ENCODE measurements at places on chromosomes 2 and 18.

DNA sequence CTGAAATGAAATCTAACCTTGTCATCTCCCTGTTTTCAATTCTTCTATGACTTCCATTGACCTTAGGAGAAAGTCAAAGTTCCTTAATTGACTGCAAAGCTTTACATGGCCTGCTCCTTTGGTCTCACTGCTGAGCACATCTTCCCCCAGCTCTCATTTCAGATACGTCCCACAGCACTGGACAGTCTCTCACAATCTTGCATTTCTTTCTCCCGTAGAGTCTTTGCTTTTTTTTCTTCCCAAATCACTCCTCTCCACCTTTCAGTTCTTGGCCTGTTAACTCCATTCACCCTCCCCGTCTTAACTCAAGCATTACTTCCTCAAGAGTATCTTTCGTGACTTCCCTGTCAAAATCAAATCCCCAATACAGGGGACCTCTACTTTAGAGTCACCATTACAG lies 67.2 kb downstream of the DDX1 start:
- no peak overlapping the region for H3K4me3 ChIP-seq
- no peaks in the 10 kb centered on the region for H3K36me3 ChIP-seq
- H3K27ac ChIP-seq, result no peak overlapping the region

- H3K27ac ChIP-seq, result no peak overlapping the region
- no peak for DNase-seq
- no peaks in the 10 kb centered on the region for H3K4me1 ChIP-seq
- no peaks in the 10 kb centered on the region for H3K27me3 ChIP-seq
These were observed 88.9 kb downstream of the ITGA4 start for GRCh38 chr2:181546086-181546485.

- no peaks in the 10 kb centered on the region for H3K27me3 ChIP-seq
- H3K4me1 ChIP-seq, result no peaks in the 10 kb centered on the region
- H3K27ac ChIP-seq, result no peak overlapping the region
- no peaks in the 10 kb centered on the region for H3K36me3 ChIP-seq
These were observed 21.1 kb upstream of the NOSTRIN start for GRCh38 chr2:168781191-168781817.

DNA sequence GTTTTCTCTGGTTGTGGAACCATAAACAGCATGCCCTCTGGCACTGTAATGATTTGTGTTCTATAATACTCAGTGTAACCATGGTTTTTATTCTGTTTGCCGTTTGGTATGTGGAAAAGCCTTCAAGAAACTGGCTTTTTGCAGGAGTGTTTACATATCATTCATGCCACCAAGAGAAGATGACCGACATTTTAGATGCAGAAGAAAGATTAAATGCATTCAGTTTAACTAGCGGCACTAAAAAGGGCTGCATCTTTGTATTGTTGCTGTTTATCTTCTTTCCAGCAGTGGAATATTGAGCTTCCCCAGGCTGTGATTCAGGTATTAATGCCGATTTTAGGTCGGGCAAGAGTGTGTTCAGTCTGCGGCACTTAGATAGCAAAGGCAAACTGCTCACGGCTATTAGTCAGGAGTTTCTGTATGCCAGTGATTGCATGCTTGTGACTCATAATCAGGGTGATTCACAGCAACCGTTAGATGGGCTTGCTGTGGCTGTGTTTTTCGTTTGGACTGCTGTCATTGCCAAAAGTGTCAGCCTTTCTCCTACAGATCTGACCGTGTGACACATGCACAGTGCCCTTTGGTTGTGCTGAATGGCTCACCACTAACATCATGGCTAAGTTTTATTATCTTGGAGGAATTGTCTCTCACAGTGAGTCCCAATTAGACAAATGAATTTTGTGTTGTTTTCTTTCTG lies 479.7 kb downstream of the PARD3B start:
- H3K36me3 ChIP-seq, result no peaks in the 10 kb centered on the region
- peak overlapping the region; percentile 58 for H3K4me3 ChIP-seq
- H3K27ac ChIP-seq, result no peak overlapping the region
- H3K27me3 ChIP-seq, result no peaks in the 10 kb centered on the region

DNA sequence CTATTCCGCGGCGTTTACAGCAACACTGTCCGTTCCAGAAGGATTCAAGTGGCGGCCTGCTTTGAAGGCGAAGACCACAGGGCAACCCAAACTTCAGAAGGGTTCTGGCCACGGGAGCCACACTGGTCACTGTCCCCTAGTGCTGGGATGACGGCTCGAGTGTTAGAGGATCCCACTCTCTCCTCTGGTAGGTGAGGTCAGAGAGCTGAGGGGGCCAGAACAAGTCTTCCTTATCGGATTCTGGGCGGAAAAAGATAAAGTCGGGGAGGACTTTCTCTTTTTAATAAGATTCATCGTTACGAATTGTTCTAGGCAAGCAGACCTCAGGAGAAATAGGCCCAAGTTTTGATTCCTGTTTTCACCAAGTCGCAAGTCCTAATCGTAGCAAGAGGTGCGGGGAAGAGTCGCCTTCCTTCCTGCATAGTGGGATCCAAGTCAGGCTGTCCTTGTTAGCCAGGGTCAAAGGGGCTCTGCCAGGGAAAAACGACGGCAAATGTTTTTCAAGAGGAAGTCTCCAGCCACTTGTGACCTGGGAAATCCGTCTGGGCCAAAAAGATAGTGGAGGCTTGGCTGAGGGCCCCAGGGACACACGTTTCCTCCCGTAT lies 864 bp upstream of the MYL12A start:
- H3K27ac ChIP-seq, result peak overlapping the region; percentile 88
- H3K36me3 ChIP-seq, result peaks cover 7% of the 10 kb centered on the region
- H3K4me3 ChIP-seq, result peak overlapping the region; percentile 99
- H3K27me3 ChIP-seq, result no peaks in the 10 kb centered on the region
- DNase-seq, result no peak
- H3K4me1 ChIP-seq, result peaks cover 51% of the 10 kb centered on the region

DNA sequence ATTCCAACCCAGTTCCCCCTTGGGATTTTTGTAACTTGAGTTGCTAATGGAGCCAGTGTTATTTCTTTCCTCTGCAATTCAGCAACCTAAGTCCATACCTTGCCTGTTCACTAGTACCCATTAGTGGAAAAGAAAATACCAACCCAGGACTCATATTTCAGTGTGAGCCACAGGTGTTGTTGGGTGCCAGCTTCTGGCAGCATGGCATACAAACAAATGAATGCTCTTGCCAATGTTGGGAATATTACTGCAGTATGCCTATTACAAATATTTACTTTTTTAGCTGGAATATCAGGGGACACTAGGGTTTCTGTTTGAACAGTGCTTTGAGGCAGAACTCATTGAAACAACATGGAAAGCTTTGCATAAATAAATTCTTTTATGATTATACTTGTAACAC lies 130.2 kb downstream of the NCKAP5 start:
- no peaks in the 10 kb centered on the region for H3K36me3 ChIP-seq
- no peaks in the 10 kb centered on the region for H3K4me1 ChIP-seq
- H3K27me3 ChIP-seq, result no peaks in the 10 kb centered on the region
- H3K4me3 ChIP-seq, result no peak overlapping the region
- DNase-seq, result no peak

- H3K4me3 ChIP-seq, result no peak overlapping the region
- H3K36me3 ChIP-seq, result peaks cover 20% of the 10 kb centered on the region
- no peaks in the 10 kb centered on the region for H3K4me1 ChIP-seq
- no peaks in the 10 kb centered on the region for H3K27me3 ChIP-seq
- DNase-seq, result no peak
These were observed 80.5 kb downstream of the VRK2 start for GRCh38 chr2:58127111-58127510.

GRCh38 chr2:62266433-62267038 lies 70.6 kb downstream of the B3GNT2 start:
- no peaks in the 10 kb centered on the region for H3K27me3 ChIP-seq
- H3K27ac ChIP-seq, result no peak overlapping the region
- DNase-seq, result no peak
- no peaks in the 10 kb centered on the region for H3K4me1 ChIP-seq

DNA sequence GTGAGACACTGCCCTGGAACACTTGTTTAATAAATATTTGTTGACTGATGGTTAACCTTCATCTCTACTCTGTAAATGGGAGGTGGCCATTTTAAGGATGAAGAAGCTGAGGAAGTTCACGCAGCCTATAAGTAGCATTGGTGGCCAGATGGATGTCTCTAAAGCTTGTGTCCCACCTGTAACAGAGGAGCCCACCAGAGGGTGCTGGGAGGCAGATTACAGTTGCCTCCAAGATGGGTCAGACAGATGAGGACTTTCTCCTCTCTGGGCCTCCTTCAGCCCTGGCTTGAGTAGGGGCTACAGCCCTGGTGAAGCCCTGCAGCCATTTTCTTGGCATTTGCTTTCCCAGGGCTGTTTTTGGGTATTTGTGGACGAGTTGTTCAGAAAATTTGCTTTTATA lies 45.0 kb upstream of the MCFD2 start:
- DNase-seq, result no peak
- no peak overlapping the region for H3K4me3 ChIP-seq
- peaks cover 68% of the 10 kb centered on the region for H3K36me3 ChIP-seq
- no peaks in the 10 kb centered on the region for H3K4me1 ChIP-seq
- H3K27me3 ChIP-seq, result no peaks in the 10 kb centered on the region
- H3K27ac ChIP-seq, result no peak overlapping the region

DNA sequence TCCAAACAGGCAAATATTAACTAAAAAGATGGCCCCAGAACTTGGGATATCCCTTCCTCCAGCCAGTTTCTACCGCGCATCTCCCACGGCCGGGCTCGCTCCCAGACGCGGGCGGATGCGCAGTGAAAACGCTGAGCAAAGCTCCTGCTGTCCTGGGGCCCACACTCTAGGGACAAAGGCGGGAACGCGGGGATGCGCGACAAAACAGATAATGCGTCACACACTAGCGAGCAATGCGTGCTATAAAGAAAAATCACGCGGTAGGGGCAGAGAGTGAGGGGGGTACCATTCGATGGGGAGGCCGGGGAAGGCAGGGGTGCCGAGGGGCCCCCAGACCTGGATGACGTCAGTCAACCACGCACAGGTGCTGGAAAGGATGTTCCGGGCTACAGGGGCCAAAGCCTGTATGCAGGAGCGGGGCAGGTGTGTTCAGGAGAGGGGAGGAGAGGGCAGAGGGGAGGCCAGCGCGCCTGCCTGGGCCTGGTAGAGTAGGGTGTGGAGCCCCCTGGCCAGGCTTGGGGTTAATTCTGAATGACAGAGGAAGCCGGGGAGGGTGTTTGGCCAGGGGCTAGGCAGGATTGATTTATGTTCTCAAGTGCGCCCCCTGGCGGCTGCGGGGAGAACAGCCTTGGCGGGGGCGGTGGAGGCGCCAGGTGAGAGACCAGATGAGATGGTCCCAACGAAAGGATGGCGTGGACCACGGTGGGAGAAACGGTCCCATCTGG lies 14.9 kb upstream of the ITM2C start:
- no peaks in the 10 kb centered on the region for H3K36me3 ChIP-seq
- peaks cover 11% of the 10 kb centered on the region for H3K4me1 ChIP-seq
- H3K4me3 ChIP-seq, result no peak overlapping the region
- H3K27ac ChIP-seq, result no peak overlapping the region
- DNase-seq, result peak; percentile 58

DNA sequence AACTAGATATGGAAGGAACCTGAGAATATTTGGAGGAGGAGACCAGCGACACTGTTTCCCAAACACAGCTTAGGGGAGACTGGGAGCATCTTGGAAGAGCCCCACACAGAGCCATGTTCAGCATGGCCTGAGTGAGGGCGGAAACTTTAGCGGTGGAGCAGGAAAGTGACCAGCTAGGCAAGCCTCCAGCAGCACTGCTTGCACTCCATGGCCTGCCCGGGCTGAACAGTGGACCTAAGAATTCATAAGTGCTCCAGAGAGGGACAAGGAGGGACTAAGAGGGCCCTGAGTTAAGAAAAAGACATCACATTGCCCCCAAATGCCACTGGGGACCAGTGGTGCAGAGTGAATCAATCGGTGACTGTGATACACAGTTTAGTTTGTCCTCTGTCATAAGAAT lies 566.4 kb downstream of the TNS1 start:
- no peak overlapping the region for H3K4me3 ChIP-seq
- DNase-seq, result no peak
- no peak overlapping the region for H3K27ac ChIP-seq
- H3K36me3 ChIP-seq, result no peaks in the 10 kb centered on the region
- H3K27me3 ChIP-seq, result no peaks in the 10 kb centered on the region

- no peaks in the 10 kb centered on the region for H3K27me3 ChIP-seq
- H3K27ac ChIP-seq, result no peak overlapping the region
- no peaks in the 10 kb centered on the region for H3K4me1 ChIP-seq
- no peak overlapping the region for H3K4me3 ChIP-seq
- H3K36me3 ChIP-seq, result peaks cover 27% of the 10 kb centered on the region
- DNase-seq, result no peak
These were observed 41.0 kb downstream of the ABHD3 start for GRCh38 chr18:21663578-21663977.

DNA sequence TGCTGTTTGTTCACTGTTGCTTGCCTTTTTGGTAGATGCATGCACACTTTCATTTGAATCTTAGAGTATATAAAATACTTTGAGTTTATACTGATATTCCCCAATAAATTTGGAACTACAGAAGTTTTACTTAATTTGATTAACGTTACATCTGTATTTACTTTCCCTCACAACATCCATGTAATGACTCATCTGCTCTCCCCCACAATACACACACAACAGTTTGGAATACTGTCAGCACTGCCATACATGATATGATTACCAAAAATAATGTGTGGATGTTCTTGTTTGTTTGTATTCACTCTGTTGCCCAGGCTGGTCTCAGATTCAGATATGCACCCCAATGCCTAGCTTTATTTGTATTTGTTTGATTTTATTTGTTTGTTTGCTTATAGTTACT lies 144.2 kb downstream of the WDR7 start:
- H3K4me1 ChIP-seq, result no peaks in the 10 kb centered on the region
- no peaks in the 10 kb centered on the region for H3K27me3 ChIP-seq
- H3K27ac ChIP-seq, result no peak overlapping the region
- DNase-seq, result no peak
- peaks cover 2% of the 10 kb centered on the region for H3K36me3 ChIP-seq
- no peak overlapping the region for H3K4me3 ChIP-seq
